ENCODE measurements at places on chromosomes 7 and 10. TPM values are rescaled to one million over a fixed set of nuclear protein-coding genes. Genes with fewer than 3 reads are reported as not detected.

The AQP1 gene
- 0.35 TPM for total RNA-seq

The PRR15 gene
- total RNA-seq, result not detected

The TLX1 gene
- total RNA-seq, result not detected

The SFRP4 gene
- total RNA-seq, result not detected

The WDR91 gene
- 31.6 TPM for total RNA-seq

The ZNF33A gene
- 37.3 TPM for total RNA-seq

The LRRC18 gene
- not detected for total RNA-seq

The LSM5 gene
- total RNA-seq, result 24.8 TPM

The TRIL gene
- total RNA-seq, result not detected

The PNLIPRP3 gene
- total RNA-seq, result not detected

The ANAPC16 gene
- 69.5 TPM for total RNA-seq

The FBXO24 gene
- 0.70 TPM for total RNA-seq

The UPK3B gene
- total RNA-seq, result 1.8 TPM

The GBX1 gene
- total RNA-seq, result not detected

The NEUROD6 gene
- total RNA-seq, result not detected

The EGFR gene
- not detected for total RNA-seq

The TMEM196 gene
- not detected for total RNA-seq

The HSPA12A gene
- total RNA-seq, result 0.37 TPM

The CDK14 gene
- 1.7 TPM for total RNA-seq

The SYT15 gene
- total RNA-seq, result 1.1 TPM

The WIPF3 gene
- 0.08 TPM for total RNA-seq

The FOXI2 gene
- not detected for total RNA-seq

The SEC31B gene
- total RNA-seq, result 70.3 TPM

The CDHR3 gene
- 13.9 TPM for total RNA-seq

The AEBP1 gene
- total RNA-seq, result 1.1 TPM

The FRG2B gene
- not detected for total RNA-seq

The MLXIPL gene
- total RNA-seq, result not detected

The PPP1R17 gene
- total RNA-seq, result not detected

The TMEM139 gene
- total RNA-seq, result 0.86 TPM

The CARD11 gene
- 126 TPM for total RNA-seq

The ELAPOR2 gene
- 14.3 TPM for total RNA-seq

The WNT8B gene
- total RNA-seq, result not detected

The DCLRE1A gene
- 2.2 TPM for total RNA-seq

The IGF2BP3 gene
- total RNA-seq, result 11.0 TPM

The IFIT1 gene
- total RNA-seq, result 1.9 TPM

The COBL gene
- not detected for total RNA-seq

The TET1 gene
- total RNA-seq, result 2.8 TPM

The NPY4R gene
- total RNA-seq, result not detected

The DENND2A gene
- total RNA-seq, result not detected

The KLF14 gene
- not detected for total RNA-seq

The PSMC2 gene
- total RNA-seq, result 77.4 TPM

The ZP3 gene
- 9.9 TPM for total RNA-seq

The MAP3K8 gene
- 26.2 TPM for total RNA-seq

The GSTO2 gene
- total RNA-seq, result 1.1 TPM

The POLR2J2 gene
- total RNA-seq, result 35.7 TPM

The ZNF32 gene
- 19.2 TPM for total RNA-seq

The SFTPD gene
- total RNA-seq, result not detected

The GTF2IRD1 gene
- 3.5 TPM for total RNA-seq

The COL26A1 gene
- not detected for total RNA-seq

The COL28A1 gene
- total RNA-seq, result 0.10 TPM

The WDR86 gene
- 9.7 TPM for total RNA-seq

The GNG11 gene
- total RNA-seq, result 24.5 TPM

The ATRNL1 gene
- not detected for total RNA-seq

The PTN gene
- total RNA-seq, result not detected

The HOXA4 gene
- total RNA-seq, result not detected

All from T-helper 17 cell (primary cell).